ENCODE measurements at places on chromosomes 2 and 18.
A peak's percentile ranks its signal among the peaks of the same experiment; 100 is the strongest.

GRCh38 chr2:8858264-8858663 is 20.9 kb upstream of the KIDINS220 start:
- no peak for DNase-seq

- DNase-seq, result no peak
Measured at GRCh38 chr2:174035981-174036742, 71.0 kb upstream of the SP3 start.

GRCh38 chr2:27636766-27637165 is 7.9 kb downstream of the GPN1 start:
- DNase-seq, result no peak

- no peak for DNase-seq
Measured at GRCh38 chr2:226883296-226883795, 47.5 kb downstream of the RHBDD1 start.

DNA sequence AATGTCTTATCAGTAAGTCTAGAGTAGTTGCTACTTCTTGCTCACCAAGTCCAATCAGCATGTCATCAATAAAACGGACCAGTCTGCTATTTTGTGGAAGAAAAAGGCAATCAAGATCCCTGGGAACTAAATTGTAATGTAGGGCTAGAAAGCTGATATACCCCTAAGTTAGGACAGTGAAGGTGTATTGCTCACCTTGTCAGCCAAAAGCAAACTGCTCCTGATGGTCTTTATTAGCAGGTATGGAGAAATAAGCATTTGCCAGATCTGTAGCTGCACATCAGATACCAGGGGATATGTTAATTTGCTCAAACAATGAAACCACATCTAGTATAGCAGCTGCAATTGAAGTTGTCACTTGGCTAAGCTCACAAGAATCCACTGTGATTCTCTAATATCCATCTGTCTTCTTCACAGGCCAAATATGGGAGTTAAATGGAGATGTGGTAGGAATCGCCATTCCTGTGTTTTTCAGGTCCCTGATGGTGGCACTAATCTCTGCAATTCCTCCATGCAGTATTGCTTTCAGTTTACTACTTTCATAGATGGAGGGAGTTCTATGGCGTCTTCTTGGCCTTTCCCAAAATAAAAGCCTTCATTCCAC is 75.0 kb downstream of the TMEM237 start:
- DNase-seq, result no peak

DNA sequence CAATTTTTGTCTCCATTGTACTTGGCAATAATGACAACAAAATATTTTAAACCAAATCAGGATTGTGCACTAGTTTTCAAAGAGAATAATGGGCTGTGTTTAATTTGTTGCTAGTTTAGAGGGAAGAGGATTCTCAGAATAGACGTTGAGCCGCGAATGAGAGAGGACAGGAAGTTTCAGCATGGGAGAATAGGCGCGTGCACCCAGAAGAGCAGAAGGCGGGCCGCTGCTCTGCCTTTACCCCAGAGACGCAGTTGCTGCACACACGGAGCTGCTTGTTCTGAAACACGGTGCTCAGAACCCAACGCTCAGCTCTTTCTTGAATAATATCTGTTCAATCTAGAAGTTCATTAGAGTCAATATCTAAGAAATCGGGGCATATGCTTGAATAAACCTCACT is 223.4 kb downstream of the MYT1L start:
- DNase-seq, result no peak

GRCh38 chr2:238573065-238573778 is 146.5 kb downstream of the ASB1 start:
- no peak for DNase-seq

GRCh38 chr2:164757934-164758695 is 83.5 kb downstream of the COBLL1 start:
- no peak for DNase-seq

- DNase-seq, result no peak
Measured at GRCh38 chr2:1477196-1478040, 64.2 kb downstream of the TPO start.

DNA sequence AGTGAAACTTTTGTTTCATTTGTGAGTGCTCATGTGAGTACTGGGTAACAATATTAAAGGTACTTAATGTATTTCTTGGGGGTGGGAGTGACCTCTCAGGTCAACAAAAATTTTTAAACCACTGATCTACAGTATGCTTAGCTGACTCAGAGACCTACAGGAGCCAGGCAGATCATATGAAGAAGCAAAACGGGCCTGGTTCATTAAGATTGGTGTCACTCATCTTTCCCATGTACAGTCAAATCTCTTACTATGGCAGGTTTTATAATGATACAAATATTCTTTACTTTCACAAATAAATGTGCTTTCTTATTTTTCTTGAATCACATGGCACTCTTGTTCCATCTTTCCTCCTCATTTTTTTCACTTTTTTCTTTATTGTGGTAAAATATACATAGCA is 7.7 kb upstream of the TMSB10 start:
- no peak for DNase-seq

GRCh38 chr18:74803117-74803516 is 205.4 kb downstream of the ZNF407 start:
- DNase-seq, result no peak

- no peak for DNase-seq
Measured at GRCh38 chr2:36425608-36426355, 70.2 kb downstream of the CRIM1 start.

- no peak for DNase-seq
Measured at GRCh38 chr2:71796174-71796593, 342.8 kb downstream of the DYSF start.

DNA sequence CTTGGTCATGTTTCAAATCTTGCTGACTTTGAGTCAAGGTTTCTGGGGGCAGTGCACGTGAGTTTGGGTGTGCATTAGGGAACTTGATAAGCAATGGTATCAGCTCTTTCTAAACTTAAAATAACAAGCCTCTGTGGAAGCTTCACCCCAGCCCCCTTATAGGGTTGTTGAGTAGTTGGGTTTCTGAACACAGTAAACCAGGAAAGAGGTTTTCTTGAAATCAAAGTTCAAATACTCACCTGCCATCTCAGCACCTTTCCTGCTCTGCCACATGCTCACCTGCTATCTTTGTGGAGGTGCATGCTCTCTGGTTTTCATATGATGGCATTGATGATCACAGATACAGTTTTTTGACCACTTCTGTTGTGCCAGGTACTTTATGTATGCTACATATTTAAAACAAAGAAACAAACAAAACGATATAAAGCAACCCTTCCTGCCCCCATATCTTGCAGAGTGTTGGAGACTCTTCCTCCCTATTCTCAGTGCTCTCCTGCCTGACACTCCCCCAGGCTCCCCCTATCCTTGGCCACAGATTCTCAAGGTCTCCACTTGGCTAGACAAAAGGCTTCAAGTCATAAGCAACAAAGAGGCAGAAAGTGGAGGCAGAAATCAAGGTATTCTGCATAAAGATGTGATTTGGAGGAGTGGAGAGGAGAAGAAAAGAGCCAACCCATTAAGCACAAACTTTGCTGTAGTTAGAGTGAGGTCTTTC is 360.6 kb downstream of the CYRIA start:
- DNase-seq, result no peak

DNA sequence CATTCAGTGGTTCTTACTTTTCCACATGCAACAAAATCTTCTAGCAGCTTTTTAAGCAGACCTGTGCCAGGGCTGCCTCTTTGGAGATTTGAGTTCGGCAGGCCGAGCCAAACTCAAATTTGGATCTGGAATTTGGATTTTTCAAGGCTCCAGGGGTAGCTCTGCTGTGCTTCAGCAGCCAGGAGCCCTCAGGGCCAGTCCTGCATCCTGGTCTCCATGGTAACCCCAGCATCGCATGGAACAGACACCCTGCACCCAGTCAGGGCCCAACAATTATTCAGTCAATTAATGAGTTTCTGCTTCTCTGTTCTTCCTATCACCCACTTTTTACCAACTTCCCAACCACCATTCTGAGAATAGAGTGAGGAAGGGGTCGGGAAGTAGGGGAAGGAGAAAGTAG is 30.0 kb downstream of the EN1 start:
- DNase-seq, result no peak

DNA sequence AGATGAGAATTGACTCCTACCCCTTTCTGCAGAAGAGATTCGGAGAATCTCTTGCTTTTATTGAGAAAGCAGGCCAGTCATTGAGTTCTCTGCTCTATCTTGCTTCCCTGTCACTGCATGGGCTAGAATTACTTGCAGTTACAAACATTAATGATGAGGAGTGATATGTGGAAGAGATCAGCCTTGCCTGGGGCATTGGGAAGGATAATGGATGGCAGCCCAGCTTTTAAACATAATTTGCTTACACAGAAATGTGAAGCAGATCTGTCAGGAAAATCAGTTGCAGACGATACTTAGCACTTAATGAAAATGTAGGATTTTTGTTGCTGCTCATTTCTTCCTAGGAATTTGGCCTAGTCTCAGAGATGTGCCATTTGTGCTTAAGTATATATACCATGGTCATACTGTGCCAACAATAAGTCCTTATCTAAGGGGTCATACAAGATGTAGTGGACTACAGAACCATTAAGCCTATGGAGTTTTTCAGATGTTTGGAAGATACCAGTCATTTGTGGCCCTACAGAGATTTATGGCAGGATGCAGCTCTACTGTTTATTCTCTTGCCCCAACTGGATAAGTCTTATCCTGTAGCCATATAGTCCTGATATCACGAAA is 92.7 kb downstream of the XRCC5 start:
- DNase-seq, result no peak

DNA sequence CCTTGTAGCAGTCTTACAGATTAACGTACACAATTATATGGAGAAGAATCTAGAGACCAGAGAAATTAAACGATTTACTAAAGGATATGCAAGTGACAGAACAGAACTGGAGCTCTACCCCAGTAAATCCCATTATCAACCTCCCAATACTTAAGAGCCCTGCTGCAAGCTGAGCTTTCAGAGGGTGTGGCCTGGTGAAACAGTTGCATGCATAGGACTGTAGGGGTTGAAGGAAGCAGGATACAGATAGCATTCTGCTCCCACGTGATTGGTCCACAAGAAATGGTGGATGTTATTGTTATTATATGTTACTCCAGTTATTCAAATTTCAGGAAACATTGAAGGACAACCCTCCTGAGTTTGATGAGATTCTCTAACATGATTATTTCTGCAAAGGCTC is 210.8 kb upstream of the THUMPD2 start:
- no peak for DNase-seq

GRCh38 chr2:43057742-43058725 is 168.4 kb downstream of the ZFP36L2 start:
- no peak for DNase-seq

GRCh38 chr18:45334191-45334590 is 281.1 kb upstream of the SLC14A2 start:
- peak; percentile 12 for DNase-seq

DNA sequence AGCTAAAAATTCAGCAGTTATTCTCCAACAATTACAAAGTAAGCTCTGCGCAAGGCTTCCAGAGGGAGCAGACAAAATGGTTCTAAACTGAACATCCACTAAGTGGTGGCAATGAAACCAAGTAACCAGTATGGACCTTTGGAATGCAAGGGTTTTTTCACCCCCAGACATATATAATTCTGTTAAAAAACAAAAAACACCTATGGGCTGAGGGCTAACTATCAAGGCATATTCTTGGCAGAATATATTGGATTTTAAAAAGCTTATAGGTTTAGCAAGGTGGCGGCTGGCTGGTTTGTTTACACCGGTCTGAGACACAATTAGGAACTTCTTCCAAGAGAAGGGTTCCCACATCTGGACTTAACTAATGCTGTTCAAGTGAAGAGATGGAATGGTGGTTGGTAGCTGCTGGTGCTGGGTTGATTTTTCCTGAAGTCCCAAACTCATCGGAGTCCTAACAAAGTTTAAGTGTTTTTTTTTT is 2.8 kb downstream of the ZFP36L2 start:
- no peak for DNase-seq

- DNase-seq, result no peak
Measured at GRCh38 chr2:121075641-121076497, 209.1 kb downstream of the TFCP2L1 start.

DNA sequence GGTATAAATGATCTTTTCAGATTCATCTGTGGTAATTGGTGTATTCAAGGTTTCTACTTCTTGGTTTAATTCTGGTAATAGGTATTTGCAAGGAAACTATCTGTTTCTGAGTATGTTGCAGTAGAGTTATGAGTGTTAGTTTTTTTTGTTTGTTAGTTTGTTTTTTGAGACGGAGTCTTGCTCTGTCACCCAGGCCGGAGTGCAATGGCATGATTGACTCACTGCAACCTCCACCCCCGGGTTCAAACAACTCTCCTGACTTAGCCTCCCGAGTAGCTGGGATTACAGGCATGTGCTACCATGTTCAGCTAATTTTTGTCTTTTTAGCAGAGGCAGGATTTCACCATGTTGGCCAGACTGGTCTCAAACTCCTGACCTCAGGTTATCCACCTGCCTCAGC is 60.9 kb upstream of the IL1R2 start:
- no peak for DNase-seq

GRCh38 chr2:56654936-56655335 is 471.1 kb downstream of the CCDC85A start:
- no peak for DNase-seq

DNA sequence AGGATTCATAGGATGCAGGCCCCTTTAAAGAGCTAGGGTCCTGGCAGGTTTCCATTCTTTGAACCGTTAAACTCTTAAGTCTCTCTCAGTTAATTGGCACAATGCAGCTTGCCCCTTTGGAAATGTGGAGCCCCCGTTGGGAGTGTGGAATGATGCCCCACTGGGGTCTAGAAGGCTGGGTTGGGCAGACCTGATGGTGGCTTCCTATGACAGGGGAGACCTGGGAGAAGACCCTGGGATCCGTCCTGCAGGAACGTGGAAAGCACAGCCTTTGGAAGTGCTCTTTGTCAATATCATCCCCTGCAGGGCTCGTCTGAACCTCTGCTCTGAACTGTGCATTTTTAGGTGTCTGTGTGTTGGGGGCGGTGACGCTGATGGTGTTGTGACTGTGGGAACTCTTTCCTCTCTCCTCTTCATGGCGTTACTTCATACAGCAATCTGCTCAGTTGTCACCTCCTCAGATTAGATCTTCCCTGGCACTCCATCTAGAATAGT is 190.6 kb downstream of the MYCN start:
- DNase-seq, result no peak

GRCh38 chr18:76490670-76491472 is 4.2 kb downstream of the ZNF516 start:
- peak; percentile 53 for DNase-seq

GRCh38 chr2:47177043-47177565 is 22.0 kb upstream of the STPG4 start:
- no peak for DNase-seq

DNA sequence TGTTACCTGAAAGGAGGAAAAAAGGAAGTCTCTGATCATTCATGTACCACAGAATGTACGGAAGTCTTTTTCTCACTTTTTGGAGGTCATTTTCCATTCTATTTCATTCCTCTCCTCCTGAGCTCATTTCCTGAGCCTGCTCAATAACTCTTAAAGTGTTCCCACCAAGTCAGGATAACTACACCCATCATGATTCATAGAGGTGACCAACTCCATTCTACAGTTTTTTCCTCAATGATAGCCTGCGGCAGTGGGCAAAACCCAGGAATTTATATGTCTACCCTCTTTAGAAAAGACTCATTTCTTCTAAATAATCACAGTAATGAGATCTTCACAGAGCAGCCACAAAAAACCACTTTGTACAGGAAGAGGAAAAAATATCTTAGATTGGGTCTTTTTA is 372.5 kb downstream of the RBM43 start:
- no peak for DNase-seq

- DNase-seq, result no peak
Measured at GRCh38 chr2:101912545-101912944, 79.2 kb upstream of the IL1R2 start.
